ENCODE measurements at places on chromosomes 13 and 19.
A peak's percentile ranks its signal among the peaks of the same experiment; 100 is the strongest.

GRCh38 chr13:95245071-95245470 is 56.2 kb downstream of the ABCC4 start:
- DNase-seq, result no peak

DNA sequence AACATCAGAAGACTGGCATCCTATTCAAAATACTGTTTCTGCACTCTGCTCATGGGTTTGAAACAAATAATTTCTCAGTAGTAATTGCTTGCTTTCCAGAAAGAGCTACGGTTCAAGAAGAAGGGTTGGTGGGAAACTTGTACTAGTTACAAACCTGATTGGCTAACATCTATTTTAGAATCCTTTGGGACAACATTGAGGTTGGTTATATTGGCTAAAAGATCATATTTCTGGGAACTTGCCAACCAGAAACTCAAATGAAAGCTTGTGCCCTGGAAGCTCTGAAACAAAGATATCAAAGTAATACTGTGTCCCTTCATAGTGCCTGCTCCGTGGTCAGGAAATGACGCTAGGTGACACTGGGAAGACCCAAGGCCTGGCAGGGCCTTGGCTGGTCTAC is 141.7 kb downstream of the LACC1 start:
- no peak for DNase-seq

DNA sequence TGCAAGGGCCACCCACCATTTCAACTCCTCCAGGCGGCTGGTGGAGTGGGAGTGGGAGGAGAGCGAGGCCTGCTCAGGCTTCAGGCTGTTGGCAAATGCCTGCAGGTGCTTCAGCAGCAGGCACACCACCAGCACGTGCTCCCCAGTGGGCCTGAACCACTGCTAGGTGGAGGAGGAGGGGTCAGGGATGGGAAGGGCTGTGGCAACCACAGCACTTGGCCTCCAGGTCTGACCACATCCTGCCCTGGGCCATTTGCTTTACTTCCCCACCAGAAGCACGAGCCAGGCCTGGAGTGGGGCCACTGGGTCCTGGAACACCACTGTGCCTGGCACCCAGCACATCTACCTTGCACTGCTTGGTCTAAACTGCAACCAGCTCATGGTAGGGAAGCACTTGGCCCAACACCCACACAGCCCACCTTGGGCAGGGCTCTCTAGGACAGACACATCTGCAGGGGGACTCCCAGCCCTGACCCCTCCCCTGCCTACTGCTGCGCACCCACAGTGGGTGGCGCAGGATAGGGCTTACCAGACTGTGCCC is 26.2 kb downstream of the TUBA3C start:
- no peak for DNase-seq

- no peak for DNase-seq
Measured at GRCh38 chr19:18868380-18869022, 27.5 kb downstream of the CERS1 start.

- no peak for DNase-seq
Measured at GRCh38 chr13:99367663-99368448, 60.7 kb upstream of the GPR183 start.

GRCh38 chr19:11180346-11180745 is 17.0 kb downstream of the KANK2 start:
- no peak for DNase-seq

DNA sequence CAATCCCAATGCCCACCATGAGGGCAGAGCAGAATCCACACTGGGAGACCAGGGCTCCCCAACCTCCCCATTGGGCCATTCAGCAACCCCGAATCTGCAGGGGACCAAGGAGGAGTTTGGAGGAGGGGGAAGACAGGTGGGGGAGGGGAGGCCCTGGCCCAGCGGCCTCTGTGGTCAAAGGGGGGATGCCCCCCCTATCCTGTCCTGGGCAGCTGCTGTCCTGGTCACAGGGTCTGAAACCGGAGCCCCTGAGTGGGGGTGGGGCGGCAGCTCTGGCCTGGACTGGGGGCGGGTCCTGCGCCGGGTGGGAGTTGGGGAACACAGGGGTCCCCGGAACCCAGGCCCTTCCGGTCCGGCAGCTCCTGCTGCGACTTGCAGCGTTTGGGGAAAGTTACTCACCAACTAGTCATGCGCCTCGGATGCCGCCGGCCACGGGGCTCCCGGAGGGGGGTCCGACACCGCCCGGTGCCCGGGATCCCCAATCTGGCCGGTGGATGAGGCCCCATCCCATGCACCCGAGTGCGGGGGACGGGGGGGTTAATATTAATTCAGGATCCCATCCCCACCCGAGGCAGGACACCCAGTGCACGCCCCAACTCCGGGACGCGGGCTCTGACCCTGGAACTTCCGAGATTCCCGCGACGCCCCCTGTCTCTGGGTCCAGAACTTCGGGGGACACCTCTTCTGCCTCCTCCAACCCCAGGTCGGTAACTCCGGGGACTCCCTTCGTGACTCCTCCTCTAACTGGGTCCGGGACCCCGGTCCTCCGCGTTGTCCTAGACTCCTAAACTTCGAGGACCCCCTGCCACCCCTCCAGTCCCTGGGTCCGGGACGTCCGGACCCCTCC is 872 bp downstream of the HOMER3 start:
- DNase-seq, result no peak

DNA sequence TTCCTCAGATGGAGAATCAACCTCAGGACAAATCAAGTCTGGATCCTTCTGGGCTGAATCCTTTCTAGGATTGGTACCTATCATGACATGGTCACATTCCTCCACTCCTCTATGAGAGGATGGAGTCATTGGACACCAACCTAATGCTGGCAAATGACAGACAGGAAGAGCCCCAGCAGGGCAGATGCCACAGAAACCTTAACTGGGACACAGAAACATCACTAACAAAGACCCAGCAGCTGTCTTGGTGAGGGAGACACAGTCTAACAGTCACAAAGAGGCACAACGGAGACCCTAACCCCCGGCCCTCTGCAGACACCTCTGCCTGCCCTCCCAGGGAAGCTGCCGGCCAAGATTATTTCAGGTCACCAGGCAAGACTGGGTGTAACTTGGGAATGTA is 2.1 kb downstream of the ANKRD27 start:
- DNase-seq, result no peak

DNA sequence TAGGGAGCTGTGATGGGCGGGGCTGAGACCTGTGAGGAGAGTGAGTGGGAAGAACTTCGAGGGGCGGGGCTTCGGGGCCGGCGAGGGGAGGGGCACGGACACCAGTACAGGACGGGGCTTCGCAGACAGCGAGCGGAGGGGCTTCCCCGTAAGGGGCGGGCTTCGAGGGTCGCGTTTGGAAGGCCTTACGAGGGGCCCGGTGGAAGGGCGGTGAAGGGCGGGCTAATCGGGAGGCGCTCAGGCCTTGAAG is 4.1 kb upstream of the EMP3 start:
- DNase-seq, result peak; percentile 99

GRCh38 chr13:109884462-109884861 is 98.1 kb upstream of the IRS2 start:
- DNase-seq, result no peak

DNA sequence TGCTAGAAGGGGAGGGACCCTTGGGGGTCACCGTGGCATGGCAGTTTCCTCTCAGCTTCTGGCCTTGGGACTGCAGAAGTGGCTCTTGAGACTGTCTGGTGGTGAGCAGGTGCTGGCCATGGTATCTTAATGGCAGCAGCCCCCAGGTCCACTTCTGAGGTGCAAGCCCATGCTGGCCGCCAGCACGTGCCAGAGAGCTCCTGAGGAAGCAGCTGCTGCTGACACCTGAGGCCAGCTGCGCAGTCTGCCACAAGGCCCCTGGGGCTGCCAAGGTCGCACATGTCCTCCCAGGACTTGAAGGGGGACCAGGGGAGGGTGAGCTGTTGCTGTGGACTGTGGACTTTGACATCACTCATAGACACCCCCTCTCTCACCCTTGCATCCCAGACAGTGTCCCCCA is 48.0 kb downstream of the NFIX start:
- no peak for DNase-seq

- no peak for DNase-seq
Measured at GRCh38 chr13:36089130-36089647, 42.0 kb downstream of the DCLK1 start.

DNA sequence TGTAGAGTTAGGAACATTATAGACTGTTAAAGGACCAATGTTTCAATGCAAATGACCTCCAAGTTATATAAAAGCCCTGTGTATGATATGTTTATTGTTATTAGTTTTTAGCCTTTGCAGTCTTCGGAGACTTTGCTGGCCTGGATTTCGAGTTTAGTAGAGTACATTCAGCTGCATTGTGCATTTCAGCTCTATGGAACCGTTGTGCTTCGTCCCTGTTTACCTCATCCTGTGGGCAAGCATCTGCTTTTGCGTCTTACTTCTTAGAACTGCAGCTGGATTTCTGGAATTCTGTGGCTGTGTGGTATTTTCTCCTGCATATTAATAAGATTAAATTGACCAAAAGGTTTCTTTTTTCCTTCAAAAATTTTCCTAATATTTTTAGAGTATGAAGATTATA is 138.6 kb downstream of the KCNRG start:
- no peak for DNase-seq

DNA sequence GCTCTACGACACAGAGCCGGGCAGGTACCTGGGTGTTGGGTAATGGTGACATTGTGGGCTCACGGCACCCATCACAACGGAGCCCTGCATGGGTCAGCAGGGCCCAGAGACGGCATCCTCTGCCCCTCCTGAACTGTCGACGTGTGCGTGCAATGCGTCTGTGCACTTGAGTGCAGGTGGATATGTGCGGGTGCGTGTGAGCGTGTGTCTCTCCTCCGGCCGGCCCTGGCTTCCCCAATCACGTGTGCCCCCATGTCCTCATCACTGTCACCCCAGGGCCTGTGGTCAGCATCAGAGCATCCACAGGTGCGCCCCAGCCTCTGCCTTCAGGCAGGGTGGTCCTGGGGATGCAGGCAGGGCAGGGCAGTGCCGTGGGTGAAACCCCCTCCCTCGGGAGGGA is 37.2 kb upstream of the TPM4 start:
- no peak for DNase-seq

GRCh38 chr13:29853131-29853530 is 2.7 kb upstream of the UBL3 start:
- DNase-seq, result no peak

- DNase-seq, result no peak
Measured at GRCh38 chr13:112169941-112170822, 103.2 kb downstream of the SOX1 start.

GRCh38 chr19:4089400-4089908 is 22.8 kb upstream of the ZBTB7A start:
- peak; percentile 62 for DNase-seq

- no peak for DNase-seq
Measured at GRCh38 chr13:108020027-108020426, 195.3 kb downstream of the LIG4 start.

DNA sequence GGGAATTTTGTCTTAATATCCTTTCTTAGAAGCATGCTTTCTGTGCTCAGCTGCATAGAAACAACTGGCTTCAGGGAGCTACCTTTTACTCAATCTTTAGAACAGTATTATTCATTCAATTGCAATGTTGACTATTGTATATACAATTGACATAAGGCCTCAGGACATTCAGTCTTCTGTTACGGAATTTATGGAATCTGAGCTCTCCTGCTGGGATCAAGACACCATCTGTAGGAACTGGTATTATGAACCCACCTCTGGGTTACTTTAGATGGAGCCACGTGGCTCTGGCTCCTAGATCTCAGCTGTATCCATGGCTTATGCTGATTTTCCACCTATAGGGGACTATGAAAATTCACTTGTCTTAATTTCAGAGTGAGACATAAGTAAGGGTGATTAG is 716.2 kb upstream of the GPC6 start:
- no peak for DNase-seq

DNA sequence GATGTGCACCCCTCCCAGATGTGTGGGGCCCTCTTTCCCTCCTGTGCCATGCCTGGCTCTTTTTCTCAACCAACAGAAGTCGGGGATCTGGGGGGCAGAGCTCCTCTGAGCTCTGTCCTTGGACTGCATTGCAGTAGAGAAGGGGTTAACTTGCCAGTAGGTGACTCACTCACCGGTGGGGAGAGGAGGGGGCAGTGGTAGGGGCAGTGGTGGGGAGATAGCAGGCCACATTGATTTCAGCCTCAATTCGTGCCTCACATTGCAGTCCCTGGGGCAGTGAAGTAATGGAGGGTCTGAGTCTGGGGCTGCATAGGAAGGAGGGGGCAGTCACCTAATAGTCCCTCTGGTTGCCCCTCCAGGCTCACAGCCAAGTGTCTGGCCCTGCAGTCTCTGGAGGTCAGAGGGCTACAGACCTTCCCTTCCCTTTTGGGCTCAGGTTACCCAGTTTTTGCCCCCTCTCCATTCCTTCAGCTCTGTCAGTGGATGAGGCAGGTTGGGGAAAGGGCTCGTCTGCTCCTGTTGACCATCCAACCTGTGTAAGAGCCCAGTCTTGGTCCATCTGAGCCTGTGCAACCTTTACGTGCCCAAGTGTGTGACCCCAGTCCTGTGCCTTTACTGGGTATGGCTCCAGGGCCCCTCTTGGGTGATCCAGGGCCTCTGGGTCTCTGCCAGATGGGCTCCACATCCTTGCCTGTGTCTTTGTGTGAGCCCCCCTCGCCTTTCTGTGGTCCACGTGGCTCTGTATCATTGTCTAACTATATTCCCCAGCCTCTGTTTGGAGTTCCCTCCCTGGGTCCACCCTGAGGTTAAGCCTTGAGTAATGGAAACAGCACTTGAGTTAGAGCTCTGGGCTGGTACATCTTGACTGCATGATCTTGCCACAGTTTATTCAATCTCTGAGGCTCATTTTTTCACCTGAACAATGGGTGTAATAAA is 13.0 kb downstream of the CIC start:
- DNase-seq, result no peak

GRCh38 chr19:21322528-21322927 is 6.7 kb downstream of the ZNF708 start:
- DNase-seq, result no peak

GRCh38 chr13:92829930-92830329 is 396.7 kb upstream of the GPC6 start:
- DNase-seq, result no peak

- DNase-seq, result no peak
Measured at GRCh38 chr19:3578390-3578789, 5.6 kb downstream of the HMG20B start.
